ENCODE measurements at places on chromosomes 12 and 14. TPM values are rescaled to one million over a fixed set of nuclear protein-coding genes. Genes with fewer than 3 reads are reported as not detected.

ABCC9 gene
- 52.8 TPM for total RNA-seq

APOF gene
- not detected for total RNA-seq

- peak overlapping the region; percentile 66 for H3K27ac ChIP-seq
- no peaks in the 10 kb centered on the region for H3K27me3 ChIP-seq
- DNase-seq = peak; percentile 50
- H3K36me3 ChIP-seq = no peaks in the 10 kb centered on the region
- peaks cover 56% of the 10 kb centered on the region for H3K4me1 ChIP-seq
These were observed 2.4 kb upstream of the NUMB start for GRCh38 chr14:73460691-73461127.

DNA sequence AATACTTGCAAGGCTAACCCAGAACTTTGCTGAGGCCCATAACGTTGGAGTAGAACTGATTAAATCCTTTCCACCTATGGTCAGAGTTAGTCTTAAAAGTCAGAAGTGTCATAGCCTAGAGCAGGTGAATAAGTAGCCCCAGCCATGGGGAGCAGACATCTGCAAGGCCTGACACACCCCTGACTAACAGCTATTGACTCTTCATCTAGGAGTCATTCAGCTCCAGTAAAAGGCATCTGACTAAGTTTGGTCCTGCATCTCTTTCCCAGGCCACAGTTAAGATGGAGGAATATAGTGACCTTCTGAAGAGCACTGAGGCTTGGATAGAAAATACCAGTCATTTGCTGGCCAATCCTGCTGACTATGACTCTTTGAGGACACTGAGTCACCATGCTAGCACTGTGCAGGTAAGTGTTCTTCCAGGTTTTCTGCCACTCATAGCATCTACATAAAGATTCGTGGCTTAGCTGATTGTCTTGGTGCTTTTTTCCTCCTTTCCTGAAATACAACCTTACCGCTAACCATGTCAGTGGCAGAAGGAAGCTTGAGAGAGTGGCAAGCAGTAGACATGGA, 212.9 kb downstream of the ESR2 start:
- H3K4me3 ChIP-seq = no peak overlapping the region
- H3K27me3 ChIP-seq = no peaks in the 10 kb centered on the region
- peaks cover 41% of the 10 kb centered on the region for H3K36me3 ChIP-seq
- DNase-seq = no peak
- H3K4me1 ChIP-seq = no peaks in the 10 kb centered on the region

DNA sequence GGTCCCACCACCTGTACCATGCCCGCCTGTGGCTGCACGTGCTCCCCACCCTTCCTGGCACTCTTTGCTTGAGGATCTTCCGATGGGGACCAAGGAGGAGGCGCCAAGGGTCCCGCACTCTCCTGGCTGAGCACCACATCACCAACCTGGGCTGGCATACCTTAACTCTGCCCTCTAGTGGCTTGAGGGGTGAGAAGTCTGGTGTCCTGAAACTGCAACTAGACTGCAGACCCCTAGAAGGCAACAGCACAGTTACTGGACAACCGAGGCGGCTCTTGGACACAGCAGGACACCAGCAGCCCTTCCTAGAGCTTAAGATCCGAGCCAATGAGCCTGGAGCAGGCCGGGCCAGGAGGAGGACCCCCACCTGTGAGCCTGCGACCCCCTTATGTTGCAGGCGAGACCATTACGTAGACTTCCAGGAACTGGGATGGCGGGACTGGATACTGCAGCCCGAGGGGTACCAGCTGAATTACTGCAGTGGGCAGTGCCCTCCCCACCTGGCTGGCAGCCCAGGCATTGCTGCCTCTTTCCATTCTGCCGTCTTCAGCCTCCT, 1.1 kb downstream of the INHBE start:
- no peaks in the 10 kb centered on the region for H3K27me3 ChIP-seq
- no peaks in the 10 kb centered on the region for H3K36me3 ChIP-seq
- no peak overlapping the region for H3K27ac ChIP-seq
- DNase-seq = no peak
- peaks cover 28% of the 10 kb centered on the region for H3K4me1 ChIP-seq

DNA sequence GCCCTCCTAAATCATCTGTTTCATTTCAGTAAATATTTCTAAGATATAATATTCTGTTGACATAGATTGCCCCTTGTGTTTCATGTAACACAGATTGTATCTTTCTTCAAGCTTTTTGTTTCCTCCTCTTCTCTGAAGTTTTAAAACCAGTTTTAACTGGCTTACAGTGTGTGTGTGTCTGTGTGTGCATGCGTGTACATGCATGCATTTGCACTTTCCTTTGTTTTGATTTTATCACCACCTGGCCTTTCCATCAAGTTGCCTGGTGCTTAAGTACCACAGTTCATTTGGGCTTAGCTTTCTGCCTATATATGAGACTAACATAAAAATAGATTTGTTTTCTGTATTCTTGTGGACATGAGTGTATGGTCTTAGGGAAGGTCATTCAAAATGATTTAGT, 31.9 kb downstream of the ETNK1 start:
- no peak for DNase-seq
- no peak overlapping the region for H3K27ac ChIP-seq
- H3K36me3 ChIP-seq = no peaks in the 10 kb centered on the region
- no peaks in the 10 kb centered on the region for H3K27me3 ChIP-seq

GRCh38 chr14:96243785-96244184, 12.2 kb upstream of the BDKRB1 start:
- H3K4me3 ChIP-seq = no peak overlapping the region
- H3K36me3 ChIP-seq = no peaks in the 10 kb centered on the region
- no peaks in the 10 kb centered on the region for H3K4me1 ChIP-seq
- H3K27ac ChIP-seq = no peak overlapping the region
- DNase-seq = no peak

DNA sequence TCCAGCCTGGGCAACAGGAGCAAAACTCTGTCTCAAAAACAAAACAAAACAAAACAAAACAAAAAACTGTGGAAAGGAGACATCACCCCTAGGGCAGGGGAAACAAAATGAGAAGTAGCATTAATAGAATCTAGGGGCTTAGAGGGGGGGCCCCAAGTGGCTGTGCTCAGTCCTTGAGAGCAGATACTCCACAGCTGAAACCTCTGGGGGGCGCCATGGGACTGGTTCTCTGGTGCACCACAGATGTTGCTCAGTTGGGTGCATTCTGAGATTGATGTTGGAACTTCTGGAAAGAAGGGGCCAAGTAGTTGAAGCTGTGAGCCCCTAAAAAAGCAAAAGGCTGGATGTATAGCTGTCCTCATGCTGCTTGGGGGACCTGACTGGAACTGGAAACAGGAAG, 11.8 kb upstream of the SYNE2 start:
- no peaks in the 10 kb centered on the region for H3K27me3 ChIP-seq
- no peaks in the 10 kb centered on the region for H3K4me1 ChIP-seq
- no peak overlapping the region for H3K27ac ChIP-seq
- no peak overlapping the region for H3K4me3 ChIP-seq
- no peak for DNase-seq

GRCh38 chr14:22010545-22011252, 337.1 kb upstream of the OR4E1 start:
- no peak overlapping the region for H3K27ac ChIP-seq
- no peaks in the 10 kb centered on the region for H3K27me3 ChIP-seq
- no peaks in the 10 kb centered on the region for H3K4me1 ChIP-seq
- no peak for DNase-seq
- H3K36me3 ChIP-seq = no peaks in the 10 kb centered on the region

- DNase-seq = peak; percentile 88
- no peaks in the 10 kb centered on the region for H3K36me3 ChIP-seq
- no peaks in the 10 kb centered on the region for H3K27me3 ChIP-seq
- peak overlapping the region; percentile 59 for H3K4me3 ChIP-seq
- H3K4me1 ChIP-seq = peaks cover 9% of the 10 kb centered on the region
These were observed 13.9 kb upstream of the UBC start for GRCh38 chr12:124928095-124928911.

DNA sequence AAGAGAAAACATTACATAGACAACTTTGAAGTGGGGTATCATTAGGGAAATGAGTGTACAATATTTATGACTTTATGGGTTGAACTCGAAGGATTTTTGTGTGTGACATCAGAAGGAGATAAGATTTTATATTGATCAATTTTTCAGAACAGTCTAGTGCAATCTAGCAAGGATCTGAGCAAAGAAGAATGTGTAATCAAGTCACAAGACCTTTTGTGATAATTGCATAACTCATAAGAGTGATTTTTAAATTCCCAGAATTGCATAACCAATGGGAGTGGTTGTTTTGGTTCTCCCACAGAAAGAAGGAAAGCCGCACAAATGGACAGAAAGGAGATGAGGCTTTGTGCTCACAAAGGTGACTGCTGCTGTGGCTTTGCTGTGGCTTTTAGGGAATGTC, 441.8 kb upstream of the FLRT2 start:
- no peak overlapping the region for H3K27ac ChIP-seq
- no peaks in the 10 kb centered on the region for H3K36me3 ChIP-seq
- no peak overlapping the region for H3K4me3 ChIP-seq

- H3K27ac ChIP-seq = no peak overlapping the region
- H3K4me1 ChIP-seq = no peaks in the 10 kb centered on the region
These were observed 58.1 kb downstream of the TRHDE start for GRCh38 chr12:72330301-72330700.

DNA sequence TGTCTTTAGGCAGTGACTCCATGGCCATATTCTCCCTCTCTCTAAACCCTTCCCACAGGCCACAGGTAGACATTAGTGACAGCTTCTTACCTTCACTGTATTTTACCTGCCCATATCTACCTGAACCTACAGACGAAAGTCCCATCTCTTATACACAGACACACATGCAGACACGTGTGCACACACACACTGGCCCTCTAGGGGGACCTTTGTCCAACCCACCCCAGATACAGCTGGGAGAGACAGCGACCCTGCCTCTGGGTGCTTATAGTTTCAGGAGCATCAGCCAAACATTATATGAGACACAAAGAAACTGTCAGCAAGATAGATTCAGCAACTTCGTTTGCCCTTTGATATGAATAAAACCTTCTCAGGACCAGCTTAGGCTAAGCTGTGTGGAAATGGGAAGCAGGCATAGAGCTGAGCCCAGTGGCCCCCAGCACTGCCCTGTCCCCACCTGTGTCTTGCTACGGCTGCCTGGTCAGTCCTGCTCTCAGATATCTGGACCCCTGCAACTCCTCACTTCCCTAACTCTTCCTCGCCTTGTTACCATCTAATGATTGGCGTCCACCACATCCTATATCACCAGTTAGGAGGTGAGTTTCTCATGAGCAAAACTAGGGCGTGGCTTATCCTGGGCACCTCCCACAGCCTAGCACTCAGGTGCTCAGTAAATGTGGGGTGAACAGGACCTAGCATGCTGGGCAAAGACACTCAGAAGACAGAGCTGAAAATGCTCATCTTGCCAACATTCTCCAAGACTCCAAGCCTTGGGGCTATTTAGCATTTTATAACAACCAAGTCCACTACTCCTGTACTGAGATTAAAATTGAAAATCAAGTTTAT, 12.0 kb upstream of the CD9 start:
- H3K36me3 ChIP-seq = no peaks in the 10 kb centered on the region
- H3K4me1 ChIP-seq = no peaks in the 10 kb centered on the region
- no peaks in the 10 kb centered on the region for H3K27me3 ChIP-seq
- peak overlapping the region; percentile 48 for H3K27ac ChIP-seq

DNA sequence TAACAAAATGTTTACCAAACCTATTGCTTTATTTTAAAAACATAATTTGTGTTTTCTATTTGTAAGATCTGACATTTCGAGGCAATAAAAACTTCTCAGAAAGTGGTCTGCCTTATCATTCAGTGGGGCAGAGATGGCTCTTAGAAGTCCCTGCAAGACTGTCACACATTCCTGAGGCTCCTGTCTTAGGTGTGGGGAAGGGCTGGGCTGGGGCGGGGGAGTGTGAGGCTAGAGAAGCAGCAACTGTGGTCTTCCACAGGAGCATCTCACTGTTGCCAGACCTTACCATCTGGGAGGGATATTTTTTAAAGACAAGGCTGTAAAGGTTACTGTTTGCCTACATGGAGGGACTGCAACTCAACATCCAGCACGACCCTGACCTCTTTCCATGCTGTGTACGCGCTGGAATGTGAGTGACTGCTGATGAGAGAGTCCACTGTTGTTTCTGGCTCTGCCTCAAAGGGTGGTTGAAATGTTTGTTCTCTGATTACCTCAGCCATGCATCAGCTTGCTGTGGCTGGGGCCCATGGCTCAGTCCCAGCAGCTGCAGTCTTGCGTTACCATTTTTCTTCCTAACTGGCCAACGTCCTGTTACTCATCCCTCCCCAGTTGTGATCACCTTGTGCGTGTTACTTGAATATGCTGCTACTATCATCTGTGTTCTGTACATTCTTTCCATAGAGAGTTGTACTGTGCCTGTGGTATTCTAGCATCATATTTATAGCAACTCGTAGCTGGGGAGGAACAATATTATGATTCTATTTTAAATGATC, 12.4 kb downstream of the ERG28 start:
- no peaks in the 10 kb centered on the region for H3K4me1 ChIP-seq
- no peak overlapping the region for H3K4me3 ChIP-seq
- peak; percentile 71 for DNase-seq
- H3K27me3 ChIP-seq = no peaks in the 10 kb centered on the region
- peak overlapping the region; percentile 70 for H3K27ac ChIP-seq
- H3K36me3 ChIP-seq = peaks cover 32% of the 10 kb centered on the region

- H3K27ac ChIP-seq = no peak overlapping the region
- DNase-seq = no peak
- no peaks in the 10 kb centered on the region for H3K27me3 ChIP-seq
- no peaks in the 10 kb centered on the region for H3K36me3 ChIP-seq
- H3K4me3 ChIP-seq = no peak overlapping the region
These were observed 137.0 kb upstream of the LMNTD1 start for GRCh38 chr12:25689996-25690501.

DNA sequence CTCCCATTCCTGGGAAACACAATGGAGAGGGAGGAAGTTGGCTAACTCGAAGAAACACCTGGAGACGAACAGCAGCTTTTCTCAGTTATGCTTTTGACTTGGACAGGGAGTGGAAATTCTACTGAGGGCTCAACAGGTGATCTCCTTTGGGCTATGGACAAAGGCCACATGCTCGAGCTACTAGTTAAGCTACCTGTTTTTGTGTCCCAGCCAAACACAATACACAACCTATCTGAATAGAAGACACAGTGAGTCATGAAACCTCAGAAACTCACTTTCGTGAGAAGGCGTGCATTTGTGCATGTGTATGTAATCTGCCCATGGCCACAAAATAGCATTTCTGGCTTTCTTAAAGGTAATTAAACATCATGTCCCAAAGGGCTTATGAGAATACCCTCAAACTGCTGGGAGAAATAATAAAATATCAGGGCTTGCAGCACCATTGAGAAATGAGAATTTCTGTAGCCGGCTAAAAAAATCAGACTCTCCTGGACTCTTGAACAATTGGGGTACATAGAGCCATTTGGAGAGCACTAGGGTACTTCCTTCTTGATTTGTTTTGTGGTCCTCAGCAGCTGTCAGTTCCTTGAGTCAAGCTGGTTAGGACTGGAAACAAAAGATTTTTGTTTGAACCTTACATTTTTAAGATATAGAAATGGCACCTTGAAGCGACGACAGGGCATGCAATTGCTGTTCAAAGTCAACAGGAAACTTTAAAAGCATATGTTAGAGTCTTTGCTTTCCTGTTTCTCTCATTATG, 85.5 kb upstream of the PTHLH start:
- DNase-seq = no peak
- no peak overlapping the region for H3K4me3 ChIP-seq
- H3K36me3 ChIP-seq = no peaks in the 10 kb centered on the region
- H3K27ac ChIP-seq = no peak overlapping the region
- no peaks in the 10 kb centered on the region for H3K4me1 ChIP-seq

Data from right atrium auricular region (tissue), 2 donors.